Cortex of kidney (tissue), 1 donor: ENCODE measurements at places on chromosomes 16 and 17.

DNA sequence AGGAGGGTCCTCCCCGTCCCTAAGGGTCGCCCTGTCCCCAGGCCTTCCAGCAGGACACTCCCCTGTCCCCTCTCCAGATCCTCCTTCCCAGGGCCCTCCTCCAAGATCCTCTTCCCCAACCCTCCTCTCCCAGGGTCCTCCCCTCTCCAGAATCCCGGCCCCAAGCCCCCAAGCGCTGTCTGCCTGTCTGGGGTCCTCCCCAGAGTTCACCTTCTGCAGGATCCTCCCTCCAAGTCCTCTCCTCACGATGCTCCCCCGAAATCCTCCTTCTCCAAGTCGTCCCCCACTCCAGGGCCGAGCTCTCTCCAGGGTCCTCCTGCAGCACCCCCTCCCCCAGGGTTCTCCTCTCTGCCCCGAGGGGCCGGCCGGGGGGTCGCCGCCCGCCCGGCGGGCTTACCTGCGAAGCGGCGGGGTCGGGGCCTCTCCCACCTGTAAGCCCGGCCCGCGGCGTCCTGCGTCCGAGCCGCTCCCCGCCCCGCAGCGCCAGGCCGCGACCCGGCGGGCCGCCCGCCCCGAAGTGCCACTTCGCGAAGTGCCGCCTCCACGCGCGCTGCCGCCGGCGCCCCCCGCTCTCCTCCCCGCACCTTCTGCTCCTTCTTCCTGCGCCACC, 678 bp upstream of the BAIAP2 start:
- DNase-seq = no peak

DNA sequence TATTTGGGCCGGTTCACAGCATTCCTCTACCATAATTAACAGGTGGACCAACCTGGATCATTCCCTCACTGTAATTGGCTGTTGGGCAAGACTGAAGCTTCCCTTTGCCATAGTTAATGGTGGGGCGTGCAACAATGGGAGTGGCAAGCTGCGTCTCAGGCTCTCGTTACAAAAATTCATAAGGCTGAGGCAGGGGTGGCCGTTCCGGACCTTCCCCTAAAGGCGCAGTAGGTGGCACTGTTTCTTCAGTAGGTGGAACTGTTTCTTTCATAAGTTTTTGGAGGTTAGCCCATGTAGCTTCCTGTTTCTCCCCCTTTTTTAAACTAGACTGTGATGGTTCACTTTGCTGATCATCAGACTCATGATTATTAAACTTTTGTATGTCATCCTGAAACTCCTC, 17.0 kb upstream of the TMC5 start:
- DNase-seq = no peak

DNA sequence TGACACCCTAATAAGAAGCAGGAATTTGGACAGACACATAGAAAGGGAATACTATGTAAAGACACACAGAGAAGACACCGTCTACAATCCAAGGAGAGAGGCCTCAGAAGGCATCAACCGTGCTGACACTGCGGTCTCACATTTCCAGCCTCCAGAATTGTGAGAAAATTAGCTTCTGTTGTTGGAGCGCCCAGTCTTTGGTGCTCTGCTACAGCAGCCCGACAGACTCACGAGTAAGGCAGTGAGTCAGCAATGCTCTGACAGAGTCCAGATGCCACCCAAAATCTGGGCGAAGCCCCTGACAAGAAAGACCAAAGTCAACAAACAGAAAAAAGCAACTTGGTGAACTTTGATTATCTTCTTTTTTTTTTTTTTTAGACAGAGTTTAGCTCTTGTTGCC, 32.5 kb upstream of the RAI1 start:
- DNase-seq = no peak

DNA sequence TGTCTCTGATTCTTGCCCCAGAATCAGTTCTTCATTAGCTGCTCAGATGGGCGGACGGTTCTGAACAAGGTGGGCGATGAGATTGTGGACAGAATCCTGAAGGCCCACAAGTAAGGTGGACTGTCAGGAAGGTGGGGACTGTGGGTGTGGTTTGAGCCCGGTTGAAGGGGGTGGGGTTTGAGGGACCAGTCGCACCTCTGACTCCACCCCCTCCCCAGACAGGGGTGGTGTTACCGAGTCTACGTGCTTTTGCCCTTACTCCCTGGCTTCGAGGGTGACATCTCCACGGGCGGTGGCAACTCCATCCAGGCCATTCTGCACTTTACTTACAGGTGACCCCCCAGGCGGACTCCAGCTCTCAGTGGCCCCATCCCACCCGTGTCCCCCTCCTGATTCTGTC, 11.3 kb downstream of the PLD2 start:
- DNase-seq = no peak

DNA sequence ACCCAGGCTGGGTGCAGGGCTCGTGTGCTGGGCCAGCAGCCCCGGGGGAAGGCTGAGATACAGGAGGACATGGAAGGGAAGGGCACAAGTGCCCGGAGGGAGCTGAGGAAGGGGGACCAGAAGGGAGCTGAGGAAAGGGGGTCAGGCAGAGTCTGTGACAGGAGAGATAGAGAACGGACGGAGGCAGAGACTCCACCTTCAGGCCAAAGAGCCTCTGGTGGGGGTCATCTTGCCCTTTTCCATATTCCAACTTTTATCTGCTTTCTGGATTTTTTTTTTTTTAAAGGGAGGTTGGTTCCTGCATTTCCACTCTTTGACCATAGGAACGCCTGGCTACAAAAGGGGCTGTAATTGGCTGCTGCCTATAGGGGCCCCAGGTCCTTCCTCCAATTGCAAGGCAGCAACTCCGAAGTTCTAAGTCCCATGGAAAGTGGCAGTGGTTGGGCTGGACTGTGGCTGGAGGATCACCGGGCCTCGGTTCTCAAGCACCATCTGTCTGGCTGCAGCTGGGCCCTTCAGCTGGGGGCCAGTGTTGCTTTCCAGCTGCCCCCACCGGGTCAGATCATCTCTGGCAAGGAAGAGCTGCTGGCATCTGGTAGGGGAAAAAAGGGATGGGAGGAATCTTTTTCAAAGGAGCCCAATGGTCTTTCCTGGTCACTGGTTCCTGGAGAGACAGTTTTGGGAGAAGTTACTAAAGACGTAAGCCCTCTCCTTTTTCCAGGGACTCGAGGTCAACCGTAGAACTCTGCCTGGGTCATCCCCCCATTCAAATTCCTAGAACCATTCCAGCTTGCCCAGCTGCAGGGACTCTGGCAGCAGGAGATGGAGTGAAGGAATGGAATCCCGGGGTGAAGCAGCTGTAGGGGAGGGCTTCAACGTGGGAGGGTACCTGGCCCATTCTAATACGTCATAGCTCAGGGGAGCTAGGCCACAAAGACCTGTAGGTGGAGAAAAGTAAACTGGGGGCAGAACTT, 13.1 kb upstream of the MRPS23 start:
- DNase-seq = no peak
